Activated CD4-positive, alpha-beta T cell treated with anti-CD3 and anti-CD28 coated beads for 36 hours (primary cell): ENCODE measurements at places on chromosomes 13 and 19. TPM values are rescaled to one million over a fixed set of nuclear protein-coding genes. Genes with fewer than 3 reads are reported as not detected.
A peak's percentile ranks its signal among the peaks of the same experiment; 100 is the strongest.

GRCh38 chr13:101624210-101624922 lies 171.9 kb downstream of the ITGBL1 start:
- no peak for DNase-seq

The UBE2L5 gene
- total RNA-seq = not detected

- no peak for DNase-seq
These were observed 8.8 kb downstream of the GPC6 start for GRCh38 chr13:93235258-93236015.

DNA sequence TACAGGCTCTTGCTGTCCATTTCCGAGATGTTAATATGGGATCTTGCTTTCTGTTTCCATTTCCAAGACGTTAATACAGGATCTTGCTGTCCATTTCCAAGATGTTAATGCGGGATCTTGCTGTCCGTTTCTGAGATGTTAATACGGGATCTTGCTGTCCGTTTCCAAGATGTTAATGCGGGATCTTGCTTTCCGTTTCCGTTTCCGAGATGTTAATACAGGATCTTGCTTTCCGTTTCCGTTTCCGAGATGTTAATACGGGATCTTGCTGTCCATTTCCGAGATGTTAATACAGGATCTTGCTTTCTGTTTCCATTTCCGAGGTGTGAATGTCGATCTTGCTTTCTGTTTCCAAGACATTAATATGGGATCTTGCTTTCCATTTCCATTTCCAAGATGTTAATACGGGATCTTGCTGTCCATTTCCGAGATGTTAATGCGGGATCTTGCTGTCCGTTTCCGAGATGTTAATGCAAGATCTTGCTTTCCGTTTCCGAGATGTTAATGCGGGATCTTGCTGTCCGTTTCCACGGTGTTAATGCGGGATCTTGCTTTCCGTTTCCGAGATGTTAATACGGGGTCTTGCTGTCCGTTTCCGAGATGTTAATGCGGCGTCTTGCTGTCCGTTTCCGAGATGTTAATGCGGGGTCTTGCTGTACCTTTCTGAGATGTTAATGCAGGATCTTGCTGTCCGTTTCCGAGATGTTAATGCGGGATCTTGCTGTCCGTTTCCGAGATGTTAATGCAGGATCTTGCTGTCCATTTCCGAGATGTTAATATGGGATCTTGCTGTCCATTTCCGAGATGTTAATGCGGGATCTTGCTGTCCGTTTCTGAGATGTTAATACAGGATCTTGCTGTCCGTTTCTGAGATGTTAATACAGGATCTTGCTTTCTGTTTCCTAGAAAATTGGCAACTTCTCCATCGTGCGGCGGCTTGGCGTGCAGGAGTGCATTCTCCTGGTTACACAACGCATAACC lies 38.3 kb downstream of the PEX11G start:
- DNase-seq = no peak

DNA sequence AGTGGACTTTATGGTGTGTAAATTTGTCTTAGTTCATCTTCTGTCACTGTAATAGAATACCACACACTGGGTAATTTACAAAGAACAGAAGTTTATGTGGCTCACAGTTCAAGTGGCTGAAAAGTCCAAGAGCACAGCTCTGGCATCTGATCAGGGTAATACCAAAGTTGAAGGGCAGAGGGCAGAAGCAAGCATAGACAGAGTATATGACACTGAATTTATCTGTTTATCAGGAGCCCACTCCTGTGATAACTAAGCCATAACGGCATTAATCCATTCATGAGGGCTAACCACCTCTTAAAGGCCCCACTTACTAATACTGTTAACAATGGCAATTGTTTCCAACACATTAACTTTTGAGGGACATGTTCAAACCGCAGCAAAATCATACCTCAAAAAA lies 4.0 kb upstream of the RFXAP start:
- peak; percentile 20 for DNase-seq

The HOMER3 gene
- total RNA-seq = 0.62 TPM

The RYR1 gene
- 3.1 TPM for total RNA-seq

The ZNF91 gene
- total RNA-seq = 45.5 TPM

DNA sequence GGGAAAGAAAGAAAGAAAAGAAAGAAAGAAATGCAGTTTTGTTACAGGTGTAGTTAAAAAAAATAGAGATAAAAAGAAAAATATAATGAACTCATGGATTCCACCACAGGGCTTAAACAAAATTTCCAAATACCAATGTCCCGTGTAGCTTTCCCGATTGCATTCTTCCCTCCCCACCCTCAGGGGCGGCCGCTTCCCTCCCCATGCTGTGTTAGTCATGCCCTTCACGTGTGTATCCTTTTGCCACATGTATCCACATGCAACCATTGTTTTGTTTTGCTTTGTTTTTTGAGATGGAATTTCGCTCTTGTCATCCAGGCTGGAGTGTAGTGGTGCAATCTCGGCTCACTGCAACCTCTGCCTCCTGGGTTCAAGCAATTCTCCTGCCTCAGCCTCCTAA lies 3.6 kb upstream of the KMT5C start:
- DNase-seq = no peak
